ENCODE measurements at places on chromosomes 16 and 17.

GRCh38 chr16:19265380-19265930 lies 20.1 kb upstream of the CLEC19A start:
- DNase-seq: no peak

DNA sequence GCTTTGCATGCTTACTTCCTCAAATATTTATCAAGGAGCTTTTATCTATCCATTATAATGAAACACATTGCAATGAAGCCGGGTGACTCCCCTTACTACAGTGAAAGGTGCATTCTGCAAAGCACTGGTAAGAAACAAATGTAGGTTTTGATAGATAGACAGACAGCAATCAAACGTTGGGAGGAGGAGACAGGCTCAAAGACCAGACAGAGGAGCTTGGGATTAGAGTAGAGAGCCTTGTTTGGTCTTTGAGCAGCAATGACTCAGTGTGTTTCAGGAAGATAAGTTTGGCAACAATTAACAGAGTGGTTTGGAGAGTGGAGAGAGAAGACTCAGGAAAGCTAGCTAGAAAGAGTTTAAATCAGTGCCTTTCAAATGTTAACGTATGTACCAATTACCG lies 68.8 kb downstream of the ZNF18 start:
- DNase-seq: no peak

GRCh38 chr17:78075545-78075944 lies 53.0 kb downstream of the TMC6 start:
- no peak for DNase-seq

DNA sequence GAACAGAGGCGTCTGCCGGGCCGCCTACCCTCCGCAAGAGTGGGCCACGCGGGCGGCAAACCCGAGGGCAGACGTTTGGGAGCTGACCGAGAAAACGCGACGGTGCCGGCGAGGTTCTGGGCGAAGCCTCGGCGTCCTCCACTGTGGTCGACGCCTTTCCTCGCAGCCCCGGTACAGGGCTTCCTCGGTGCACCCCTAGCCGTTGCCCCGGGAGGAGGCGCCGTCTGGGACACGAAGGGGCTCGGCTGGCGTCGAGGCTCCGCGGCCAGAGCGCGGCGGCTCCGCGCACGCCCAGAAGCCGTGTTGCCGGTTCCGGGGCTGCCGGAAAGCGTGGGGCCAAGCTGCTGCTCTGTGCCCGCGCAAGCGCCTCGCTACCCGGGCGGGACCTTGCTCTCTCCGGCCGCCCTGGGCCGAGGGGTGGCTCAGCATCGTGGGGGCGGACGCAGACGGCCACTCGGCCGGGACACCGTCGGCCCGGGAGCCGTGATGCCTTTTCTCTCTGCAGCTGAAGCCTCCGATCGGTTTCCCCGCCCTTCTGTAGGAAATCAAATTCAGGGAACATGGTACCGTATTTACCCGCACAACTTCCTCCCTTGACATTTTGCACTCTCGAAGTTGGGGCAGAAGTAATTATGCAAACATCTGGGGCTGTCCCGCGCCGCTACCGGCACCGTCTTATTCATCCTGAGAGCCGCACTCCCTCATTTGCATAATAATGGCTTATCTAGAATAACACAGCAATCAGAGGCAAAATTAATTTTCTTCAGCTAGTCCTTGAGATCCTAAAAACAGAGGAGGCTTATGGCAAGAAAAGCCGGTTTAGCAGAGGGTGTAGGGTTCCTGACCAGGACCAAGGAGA lies 7.3 kb upstream of the CBX8 start:
- peak; percentile 70 for DNase-seq

DNA sequence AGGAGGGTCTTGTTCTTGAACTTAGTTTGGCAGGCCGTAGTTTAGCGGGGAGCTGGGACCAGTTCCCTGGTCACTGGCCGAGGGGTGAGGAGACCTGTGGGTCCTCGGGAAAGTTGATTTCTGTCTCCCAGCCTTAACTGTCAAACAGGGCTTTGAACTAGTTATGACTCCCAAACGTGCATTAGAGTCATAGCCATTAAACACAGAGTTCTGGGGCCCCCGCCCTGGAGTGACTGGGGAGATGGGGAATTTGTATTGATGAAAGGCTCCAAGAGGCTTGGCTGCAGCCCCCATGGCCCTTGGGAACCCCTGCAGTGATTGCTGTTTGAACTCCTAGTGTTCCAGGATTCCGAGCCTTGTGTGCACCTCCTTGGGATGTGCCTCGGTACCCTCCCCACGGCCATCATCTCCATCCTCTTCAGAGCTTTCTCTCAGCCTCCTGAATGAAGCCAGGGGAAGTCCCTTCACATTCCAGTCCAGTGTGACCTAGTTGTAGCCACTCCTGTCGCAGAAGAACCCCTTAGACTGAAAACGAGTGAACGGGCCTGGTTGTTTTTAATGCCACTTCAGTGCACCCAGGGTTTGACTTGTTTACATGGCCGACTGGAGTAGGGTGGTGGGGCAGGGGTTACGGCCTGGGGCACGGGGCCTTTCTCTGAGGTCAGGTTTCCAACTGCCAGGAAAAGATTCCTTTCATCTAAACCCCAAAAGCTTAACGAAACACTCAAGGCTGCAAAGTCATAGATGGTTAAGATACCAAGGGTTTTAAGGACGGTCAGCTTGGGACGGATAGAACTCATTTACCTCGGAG lies 1.4 kb downstream of the MPRIP start:
- no peak for DNase-seq

Measured in inflammatory macrophage (primary cell).